Astrocyte (in vitro differentiated cells and primary cell): ENCODE measurements at places on chromosomes 12 and 14. TPM values are rescaled to one million over a fixed set of nuclear protein-coding genes. Genes with fewer than 3 reads are reported as not detected.

GRCh38 chr12:100576331-100577036 is 3.0 kb downstream of the GAS2L3 start:
- peak; percentile 78 for DNase-seq

DNA sequence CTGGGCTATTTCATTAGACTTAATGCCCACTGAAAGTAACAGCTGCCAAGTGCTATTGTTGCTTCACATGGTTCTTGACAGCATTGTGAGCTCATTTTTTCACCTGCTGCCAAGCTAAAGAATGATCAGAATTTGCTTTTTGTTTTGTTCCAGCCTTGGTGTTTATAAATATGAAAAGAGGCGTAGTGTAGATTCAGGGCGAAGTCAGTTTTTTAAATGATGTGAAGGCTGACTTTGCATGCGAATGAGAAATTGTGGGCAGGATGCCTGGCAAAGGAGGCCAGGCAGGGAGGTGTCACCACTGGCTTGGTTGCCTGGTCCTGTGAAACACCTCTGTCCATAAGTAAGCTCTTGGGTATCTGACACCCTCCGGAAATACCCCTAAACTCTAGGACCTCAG is 93.3 kb upstream of the NAP1L1 start:
- no peak for DNase-seq

GRCh38 chr12:51028813-51029150 is 2.6 kb upstream of the SLC11A2 start:
- no peak for DNase-seq

GRCh38 chr14:67892466-67893100 is 73.0 kb downstream of the RAD51B start:
- DNase-seq: no peak

DNA sequence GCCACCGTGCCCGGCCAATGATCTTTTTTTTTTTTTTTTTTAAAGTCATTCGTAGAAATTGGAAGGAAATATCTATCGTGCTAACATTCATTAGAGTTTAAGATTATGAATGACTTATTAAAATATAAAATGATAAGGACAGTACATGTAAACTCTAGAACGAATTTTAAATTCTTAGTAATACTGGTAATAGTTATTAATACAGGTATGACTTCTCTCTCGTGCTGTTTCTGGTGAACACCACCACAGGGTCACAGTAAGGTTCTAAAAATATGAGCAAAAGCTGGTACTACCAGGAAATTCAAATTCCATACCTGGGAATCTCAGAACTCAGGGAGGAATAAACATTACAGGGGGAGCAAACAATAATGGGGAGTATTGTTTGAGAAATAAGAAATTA is 26.2 kb downstream of the WNK1 start:
- DNase-seq: no peak

DNA sequence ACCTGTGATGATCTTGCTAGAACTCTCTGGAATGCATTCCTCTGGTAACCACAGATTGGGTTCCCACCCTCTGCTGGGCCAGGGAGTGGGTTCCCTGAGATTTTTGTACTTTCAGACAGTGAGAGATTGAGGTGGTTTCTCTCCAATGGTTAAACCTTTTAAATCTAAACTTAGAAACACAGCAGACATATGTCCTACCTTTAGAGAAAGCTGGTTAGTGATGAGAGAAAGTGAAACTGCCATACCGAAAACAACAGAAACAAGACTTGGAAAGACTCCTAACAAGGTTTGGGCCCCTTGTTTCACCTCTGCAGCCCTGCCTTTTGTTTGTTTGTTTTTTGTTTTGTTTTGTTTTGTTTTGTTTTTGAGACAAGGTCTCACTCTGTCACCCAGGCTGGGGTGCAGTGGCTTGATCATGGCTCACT is 9.7 kb upstream of the SGPP1 start:
- peak; percentile 13 for DNase-seq

GRCh38 chr12:109770861-109771670 is 57.4 kb downstream of the FAM222A start:
- DNase-seq: no peak

- DNase-seq: no peak
These were observed 3.8 kb downstream of the KRT73 start for GRCh38 chr12:52614381-52615207.

- DNase-seq: peak; percentile 25
These were observed 60.9 kb downstream of the MYF5 start for GRCh38 chr12:80777587-80777986.

GRCh38 chr12:131753757-131754156 is 42.9 kb downstream of the SFSWAP start:
- DNase-seq: no peak

- peak; percentile 22 for DNase-seq
These were observed 1.4 kb upstream of the ARHGEF40 start for GRCh38 chr14:21068521-21069387.

- no peak for DNase-seq
These were observed 16.0 kb upstream of the MDM2 start for GRCh38 chr12:68791897-68792481.

GRCh38 chr14:73995977-73996378 is 23.1 kb downstream of the ENTPD5 start:
- DNase-seq: no peak

- no peak for DNase-seq
These were observed 9.3 kb upstream of the HDAC7 start for GRCh38 chr12:47828976-47829482.

GRCh38 chr14:54348923-54349620 is 47.7 kb upstream of the CDKN3 start:
- peak; percentile 26 for DNase-seq

DNA sequence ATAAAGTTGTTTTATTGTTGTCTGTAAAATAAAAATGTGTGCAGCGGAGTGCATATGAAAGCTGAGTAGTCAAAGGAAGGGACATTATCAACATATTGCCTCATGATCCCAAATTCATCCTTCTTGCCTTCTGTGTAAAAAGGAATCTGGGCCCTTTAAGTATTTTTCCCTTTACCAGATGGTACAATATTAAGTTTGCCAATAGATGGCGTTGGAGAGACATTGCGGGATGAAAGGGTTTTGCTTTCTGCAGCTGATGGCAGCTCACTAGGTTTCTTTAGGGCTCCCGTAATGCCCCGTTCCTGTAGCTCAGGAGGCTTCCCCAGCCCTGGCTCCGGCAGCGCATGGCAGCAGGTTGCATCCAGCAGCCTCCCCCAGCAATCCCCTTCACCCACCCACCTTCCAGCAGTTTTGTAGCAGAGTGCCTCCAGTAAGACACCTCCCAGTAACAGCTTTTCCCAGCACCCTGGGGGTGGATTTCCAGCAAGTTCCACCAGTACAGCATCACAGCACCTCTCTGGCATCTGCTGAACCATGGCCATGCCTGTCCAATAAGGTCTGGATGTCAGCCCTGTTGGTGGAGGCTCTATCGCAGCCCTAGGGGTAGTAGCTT is 354.4 kb downstream of the MED13L start:
- no peak for DNase-seq

DNA sequence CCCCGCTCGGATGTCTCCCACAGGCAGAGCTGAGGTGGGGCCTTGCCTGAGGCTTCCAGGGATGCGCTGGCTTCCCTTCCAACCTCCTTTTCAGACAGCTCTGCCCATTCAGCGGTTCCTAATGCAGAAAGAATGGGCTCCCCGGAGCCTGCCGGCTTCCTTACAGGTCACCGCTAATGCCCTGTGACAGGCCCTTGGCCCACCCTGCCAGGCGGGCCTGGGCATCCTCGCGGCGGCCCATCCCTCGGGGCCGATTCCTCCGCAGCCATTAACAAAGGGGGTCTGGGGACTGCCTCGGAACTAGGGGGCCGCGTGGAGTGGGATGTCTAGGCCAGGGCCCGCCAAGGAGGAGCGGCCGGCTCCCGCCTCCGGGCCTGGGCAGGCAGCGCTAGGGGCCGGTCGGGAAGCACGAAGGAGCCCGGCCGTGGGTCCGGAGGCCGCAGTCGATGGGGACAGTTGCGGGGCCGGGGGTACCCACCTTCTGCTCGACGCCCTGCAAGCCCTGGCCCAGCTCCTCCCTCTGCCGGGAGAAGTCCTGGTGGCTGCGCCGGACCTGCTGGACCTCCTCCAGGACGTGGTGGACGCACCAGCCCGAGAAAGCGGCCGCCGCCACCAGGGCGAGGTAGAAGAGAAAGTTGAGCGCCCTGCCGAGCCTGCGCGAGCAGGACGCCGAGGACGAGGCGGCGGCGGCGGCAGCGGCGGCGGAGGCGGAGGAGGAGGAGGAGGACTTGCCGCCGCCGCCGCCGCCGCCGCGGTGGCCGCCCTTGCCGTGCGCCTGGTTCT is 738 bp downstream of the CKAP4 start:
- DNase-seq: no peak

DNA sequence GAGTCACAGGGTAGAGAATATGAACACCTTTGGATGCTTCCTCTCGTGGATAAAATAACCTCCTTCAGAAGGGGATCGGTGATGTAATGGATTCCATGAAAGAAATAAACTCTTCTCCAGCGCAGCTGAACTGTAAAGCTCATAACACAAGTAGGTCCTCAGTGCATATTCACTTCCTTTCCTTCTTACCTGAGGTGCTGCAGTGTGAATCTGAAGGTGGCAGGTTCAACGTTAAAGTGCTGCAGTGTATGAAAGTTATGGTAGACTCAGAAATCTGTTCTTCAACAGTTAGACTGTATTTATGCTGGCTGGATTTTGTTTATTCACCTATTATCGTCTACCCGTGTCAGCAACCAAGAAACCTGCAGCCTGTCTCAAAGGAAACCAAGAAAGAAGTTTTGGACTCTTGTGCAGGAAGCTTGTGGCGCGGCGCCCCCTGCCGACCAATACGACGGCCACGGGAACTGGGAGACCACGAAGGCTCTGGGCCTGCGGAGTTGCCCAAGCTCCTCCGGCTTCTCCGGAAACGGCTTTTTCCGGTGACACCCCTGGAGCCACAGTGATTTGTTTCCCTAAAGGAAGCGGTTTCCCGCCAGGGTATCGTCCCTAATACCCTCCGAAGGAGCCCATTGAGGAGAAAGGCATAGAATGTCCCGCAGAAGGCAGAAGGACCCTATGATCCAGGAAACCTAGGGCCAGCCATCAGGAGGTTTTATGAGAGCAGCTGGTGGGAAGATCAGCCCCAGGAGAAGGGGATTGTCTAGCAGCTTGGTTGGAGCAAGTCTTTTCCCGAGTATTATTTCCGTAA is 17.6 kb upstream of the RNASE3 start:
- DNase-seq: peak; percentile 5

DNA sequence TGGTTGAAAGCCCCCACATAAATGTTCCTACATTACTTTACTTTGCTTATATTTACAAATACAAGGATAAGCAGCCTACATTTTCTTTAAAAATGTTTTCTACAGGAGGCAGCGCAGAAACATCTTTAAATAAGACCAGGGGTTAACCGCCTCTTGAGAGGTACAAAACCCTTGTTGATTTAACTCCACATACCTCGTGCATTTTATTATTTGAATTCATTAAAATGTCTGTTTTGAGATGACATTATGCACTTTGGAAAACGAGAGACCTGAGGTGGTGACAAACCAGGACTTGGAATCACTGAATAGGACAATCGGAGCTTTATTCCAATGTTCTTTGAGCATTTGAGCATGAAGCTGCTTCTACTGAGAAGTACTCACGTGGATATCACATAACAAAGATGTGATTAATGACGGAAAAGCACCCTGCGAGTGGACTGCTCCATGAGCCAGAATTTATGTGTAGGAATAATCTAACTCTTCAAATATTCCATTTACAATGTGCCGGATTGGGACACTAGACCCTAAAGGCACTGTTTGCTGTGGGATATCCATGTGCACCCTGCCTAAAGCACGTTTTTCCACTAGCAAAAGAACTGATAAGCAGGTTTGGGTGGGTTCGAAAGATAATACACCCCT is 746 bp upstream of the DUSP16 start:
- DNase-seq: peak; percentile 59

DNA sequence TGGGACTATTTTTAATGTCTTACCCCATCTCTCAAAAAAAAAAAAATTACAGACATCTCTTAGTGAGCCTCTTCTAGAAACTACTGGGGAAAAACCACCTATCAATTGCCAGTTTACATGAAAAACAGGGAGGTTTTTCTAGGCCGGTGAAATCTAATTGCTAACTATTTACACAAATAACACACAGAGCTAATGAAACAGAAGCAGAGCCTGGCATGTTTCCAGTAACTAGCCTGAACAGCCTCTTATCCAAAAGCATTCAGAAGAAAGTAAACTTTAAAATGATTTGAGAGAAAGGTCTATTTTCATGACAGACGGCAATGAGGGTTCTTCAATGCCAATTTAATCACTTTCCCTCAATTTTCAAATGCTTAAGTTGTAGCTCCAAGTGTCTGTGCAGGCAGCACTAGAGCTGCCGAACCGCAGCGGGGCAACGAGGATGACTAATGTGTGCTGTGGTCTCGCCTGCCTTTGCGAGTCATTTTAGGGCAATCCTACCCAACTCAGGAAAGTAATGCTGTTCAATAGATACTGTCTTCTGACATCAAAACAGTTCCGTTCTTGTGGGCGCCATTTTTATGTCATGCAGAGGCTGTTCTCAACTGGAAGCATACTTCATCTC is 84.6 kb downstream of the SETD3 start:
- peak; percentile 83 for DNase-seq

GRCh38 chr12:13606290-13606689 is 375.1 kb downstream of the GRIN2B start:
- DNase-seq: no peak

DNA sequence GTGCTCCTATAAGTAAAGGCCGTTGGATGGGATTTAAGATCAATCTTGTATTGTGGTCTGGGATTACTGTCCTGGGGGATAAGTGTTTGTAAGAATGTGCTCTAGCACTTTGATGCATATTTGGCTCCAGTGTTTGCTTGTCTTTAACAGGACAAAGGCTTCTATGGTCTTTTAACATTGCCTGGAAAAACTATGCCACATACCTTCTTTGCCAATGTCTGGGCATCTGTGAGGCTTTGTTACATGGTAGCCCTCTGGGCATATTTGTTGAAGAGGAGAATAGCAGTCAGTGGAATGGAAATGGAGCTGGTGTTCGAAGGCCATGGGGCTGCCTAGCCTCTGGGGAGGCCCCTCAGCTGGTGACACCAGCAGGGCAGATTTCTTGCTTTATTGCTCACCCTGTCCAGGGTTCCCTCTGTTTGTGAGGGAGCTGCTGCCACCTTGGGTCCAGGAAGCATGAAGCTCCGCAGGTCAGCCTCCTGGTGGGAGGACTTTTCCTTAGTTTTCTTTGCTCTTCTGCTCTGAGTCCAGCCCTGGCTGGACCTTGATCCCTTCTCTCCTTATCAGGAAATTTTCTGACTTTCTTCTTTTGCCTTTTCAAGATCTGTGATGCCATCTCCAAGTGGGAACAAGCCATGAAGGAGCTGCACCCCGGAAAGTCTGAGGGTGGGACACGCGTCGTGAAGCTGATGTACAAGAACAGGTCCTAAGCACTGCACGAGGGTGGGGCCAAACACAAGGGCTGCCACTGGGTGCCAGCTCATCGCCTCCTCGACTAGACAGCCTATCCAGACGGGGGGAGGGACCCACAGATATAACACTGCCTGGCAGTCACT is 19.5 kb downstream of the PIGH start:
- no peak for DNase-seq

- no peak for DNase-seq
These were observed 943 bp upstream of the MGAT4C start for GRCh38 chr12:86257134-86257533.

CCDC196 gene
- not detected in 2 replicates for total RNA-seq

CHFR gene
- 60.4 and 66.6 TPM in 2 replicates for total RNA-seq

GPD1 gene
- 0.29 and 0.59 TPM in 2 replicates for total RNA-seq

PLCZ1 gene
- not detected in 2 replicates for total RNA-seq

MMP19 gene
- total RNA-seq: 3.6 and 4.7 TPM in 2 replicates

SAMD15 gene
- total RNA-seq: 2.1 and 2.9 TPM in 2 replicates

GYS2 gene
- total RNA-seq: not detected in 2 replicates

FLRT2 gene
- 171 and 227 TPM in 2 replicates for total RNA-seq

PTGDR gene
- total RNA-seq: not detected in 2 replicates

PPFIA2 gene
- total RNA-seq: 0.59 and 1.3 TPM in 2 replicates

WDR20 gene
- 22.4 and 23.6 TPM in 2 replicates for total RNA-seq

DNAI7 gene
- total RNA-seq: 0.23 TPM in 1 of 2 replicates, not detected in the other

LTB4R gene
- 5.5 TPM in 2 replicates for total RNA-seq

PIANP gene
- total RNA-seq: 3.1 and 3.6 TPM in 2 replicates

SPRYD4 gene
- total RNA-seq: 1.6 and 2.0 TPM in 2 replicates

ADCY4 gene
- 0.32 and 0.67 TPM in 2 replicates for total RNA-seq

SCNN1A gene
- total RNA-seq: 0.94 and 1.3 TPM in 2 replicates
